Omental fat pad (tissue), 4 donors: ENCODE measurements at places on chromosomes 7 and 10. TPM values are rescaled to one million over a fixed set of nuclear protein-coding genes. Genes with fewer than 3 reads are reported as not detected.
A peak's percentile ranks its signal among the peaks of the same experiment; 100 is the strongest.

- DNase-seq, result no peak
Observed at GRCh38 chr7:13179011-13179582, 491.7 kb downstream of the ARL4A start.

- DNase-seq, result no peak
Observed at GRCh38 chr7:45143616-45144015, 14.0 kb upstream of the RAMP3 start.

DNA sequence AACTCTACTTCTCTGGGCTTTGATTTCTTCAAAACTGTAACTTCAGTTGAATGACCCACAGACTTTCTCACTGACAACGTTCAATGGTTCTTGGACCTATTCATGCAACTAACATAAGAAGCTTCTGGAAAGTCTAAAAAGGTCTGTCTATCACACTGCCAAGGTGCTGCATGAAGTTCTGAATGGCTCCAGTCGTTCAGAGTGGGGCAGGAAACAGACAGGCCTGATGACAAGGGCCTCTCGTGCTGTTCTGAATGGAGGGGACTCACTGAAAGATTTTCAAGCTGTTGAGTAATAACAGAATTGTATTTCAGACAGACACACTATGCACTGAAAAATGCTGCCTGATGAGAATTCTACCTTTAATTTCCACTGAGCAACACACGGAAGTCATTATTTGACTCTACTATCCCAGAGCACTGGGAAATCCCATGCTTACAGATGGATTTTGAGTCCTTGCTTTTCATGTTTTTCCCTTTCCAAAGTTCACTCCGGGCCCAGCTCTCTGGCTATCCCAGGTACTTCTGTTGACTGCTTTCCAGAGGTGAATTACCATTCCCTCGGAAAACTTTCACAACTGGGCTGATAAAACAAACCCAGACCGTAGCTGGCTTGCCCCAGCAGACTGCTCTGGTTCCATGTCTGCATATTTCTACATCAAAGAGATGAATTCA lies 204.9 kb upstream of the FRMD4A start:
- DNase-seq, result no peak

Gene WNT16
- not detected for total RNA-seq

DNA sequence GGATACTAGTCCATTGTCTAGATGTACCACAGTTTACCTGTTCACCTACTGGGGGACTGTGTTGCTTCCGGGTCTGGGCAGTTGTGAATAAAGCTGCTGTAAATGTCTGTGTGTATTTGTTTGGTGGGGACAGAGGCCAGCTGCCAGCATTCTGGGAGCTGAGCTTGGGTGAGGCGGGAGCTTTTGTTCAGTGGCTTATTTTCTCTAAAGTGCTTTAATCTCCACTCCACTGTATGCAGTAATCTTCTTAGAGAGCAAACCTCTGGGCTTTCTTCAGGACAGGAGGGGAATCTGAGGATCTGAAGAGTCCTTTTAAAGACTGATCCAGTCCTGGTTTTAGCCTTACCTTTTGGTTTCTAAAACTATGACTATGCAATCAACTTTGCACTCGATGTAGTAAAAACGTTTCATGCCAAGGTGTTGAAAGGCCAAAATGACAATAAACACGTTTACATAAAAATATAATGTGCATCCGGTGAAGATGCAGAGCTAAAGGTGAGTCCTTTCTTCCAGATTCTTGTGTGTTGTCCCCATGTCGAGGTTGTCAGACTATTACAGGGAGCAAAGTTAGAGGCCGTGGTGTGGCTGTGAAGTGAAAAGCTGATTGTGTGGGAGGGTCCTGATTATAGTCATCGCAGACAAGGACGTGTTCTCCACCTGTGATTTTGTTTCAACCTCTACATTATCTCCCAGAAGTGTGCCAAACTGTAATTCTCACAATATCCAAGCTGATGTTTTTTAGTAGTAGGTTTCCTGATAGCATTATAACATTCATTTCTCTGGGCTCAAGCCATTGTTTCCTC lies 279.8 kb downstream of the CAMK1D start:
- DNase-seq, result no peak

GRCh38 chr10:78706726-78707540 lies 361.8 kb upstream of the ZMIZ1 start:
- no peak for DNase-seq

- no peak for DNase-seq
Observed at GRCh38 chr10:24952707-24953645, 570 bp upstream of the PRTFDC1 start.

DNA sequence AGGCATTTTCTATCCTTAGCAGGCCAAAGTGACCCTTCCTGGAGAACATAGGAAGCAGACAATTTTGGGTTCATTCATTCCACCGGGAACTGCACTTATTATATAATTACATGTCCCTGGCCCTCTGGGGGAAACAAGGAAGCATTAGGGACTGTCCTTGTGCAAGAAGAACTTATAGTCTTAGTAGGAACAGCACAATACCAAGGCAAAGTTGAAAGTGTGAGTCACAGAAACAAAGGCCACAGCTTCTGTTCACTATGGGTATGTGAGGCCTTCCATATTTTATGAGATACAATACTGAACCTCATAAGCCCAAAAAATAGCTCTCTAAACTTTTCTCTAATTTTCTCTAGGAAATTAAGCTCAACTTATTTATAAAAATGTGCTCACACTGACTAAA lies 18.4 kb upstream of the AKR1B10 start:
- no peak for DNase-seq

GRCh38 chr7:95529701-95530100 lies 44.0 kb downstream of the ASB4 start:
- no peak for DNase-seq

DNA sequence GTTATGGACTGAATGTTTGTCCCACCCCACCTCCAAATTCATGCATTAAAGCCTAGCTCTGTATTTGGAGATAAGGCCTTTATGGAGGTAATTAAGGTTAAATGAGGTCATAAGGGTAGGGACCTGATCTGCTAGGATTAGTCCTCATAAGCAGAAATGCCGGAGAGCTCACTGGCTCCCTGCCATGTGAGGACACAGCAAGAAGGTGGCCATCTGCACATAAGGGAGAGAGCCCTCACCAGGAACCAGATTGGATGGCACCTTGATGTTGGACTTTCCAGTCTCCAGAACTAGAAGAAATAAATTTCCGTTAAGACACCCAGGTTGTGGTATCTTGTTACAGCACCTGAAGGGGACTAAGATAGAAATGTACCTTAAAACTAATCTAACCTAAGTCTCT lies 816.1 kb upstream of the C7orf33 start:
- no peak for DNase-seq

Gene CADPS2
- 41.9 TPM for total RNA-seq

GRCh38 chr7:99918959-99919813 lies at the start of gene TRIM4:
TSS of gene TRIM4 (minus strand) at chr7:99919530. CDS start at chr7:99919401, 129 bp downstream.
- peak; percentile 75 for DNase-seq

DNA sequence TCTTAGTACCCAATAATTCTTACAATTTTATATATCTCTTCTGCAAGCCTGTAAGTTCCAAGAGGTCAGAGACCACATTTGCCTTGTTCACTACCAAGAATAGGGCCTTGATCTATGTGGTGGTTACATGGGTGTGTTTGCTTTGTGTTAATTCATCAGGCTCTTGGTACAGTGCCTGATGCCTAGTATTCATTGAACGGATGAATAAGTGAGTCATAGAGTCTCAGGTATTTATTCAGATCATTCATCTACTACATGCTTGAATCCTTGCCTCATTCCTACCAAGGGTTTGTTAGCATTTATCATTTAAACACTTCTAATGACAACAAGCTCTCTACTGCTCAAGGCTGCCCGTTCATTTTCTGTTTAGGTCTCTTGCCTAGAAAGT lies 11.3 kb upstream of the SGPL1 start:
- DNase-seq, result no peak

GRCh38 chr7:81487516-81487915 lies 282.3 kb downstream of the HGF start:
- DNase-seq, result no peak

Gene MAGI2
- 15.1 TPM for total RNA-seq

Gene SMURF1
- total RNA-seq, result 23.6 TPM

- no peak for DNase-seq
Observed at GRCh38 chr7:45884136-45884535, 4.2 kb upstream of the IGFBP1 start.

Gene ACTL6B
- total RNA-seq, result not detected

Gene TMEM176B
- 91.0 TPM for total RNA-seq

Gene HYAL4
- not detected for total RNA-seq

Gene INSYN2A
- total RNA-seq, result not detected

DNA sequence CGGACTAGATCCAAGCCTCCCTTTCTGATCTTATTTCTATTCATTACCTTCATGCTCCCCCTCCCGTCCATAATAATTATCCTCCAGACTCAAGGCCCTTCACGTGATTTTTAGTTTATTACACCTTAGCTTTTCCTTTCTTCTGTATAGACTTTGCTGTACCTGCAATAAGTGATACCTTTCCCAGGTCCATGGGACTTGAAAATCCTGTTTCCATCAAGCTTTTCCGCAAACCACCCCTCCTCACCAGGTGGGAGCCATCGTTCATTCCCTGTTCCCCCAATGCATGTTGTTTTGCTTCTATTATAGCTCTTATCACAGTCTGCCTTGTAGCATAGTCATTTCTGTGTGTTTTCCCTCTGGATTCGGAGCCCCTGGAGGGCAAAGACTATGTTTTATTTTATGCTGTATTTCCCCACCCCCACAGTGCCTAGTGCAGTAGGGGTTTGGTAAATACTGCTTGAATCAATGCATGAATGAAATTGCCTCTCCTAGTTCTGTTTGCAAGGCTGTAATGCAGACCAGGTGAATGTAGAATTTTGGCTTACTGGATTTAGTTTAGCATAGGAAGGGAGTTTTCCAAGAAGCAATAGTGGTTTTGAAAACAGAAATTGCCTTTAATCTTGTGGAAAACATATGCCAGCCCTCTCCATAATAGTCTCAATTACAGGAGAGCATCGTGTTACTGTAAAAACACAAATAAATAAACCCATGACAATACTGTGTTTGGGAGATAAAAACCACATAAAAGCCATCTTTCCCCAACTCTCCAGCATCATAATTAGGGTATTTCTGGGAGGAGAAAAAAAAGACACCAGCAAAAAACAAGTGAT lies 213.4 kb downstream of the AUTS2 start:
- DNase-seq, result no peak

Gene CCDC136
- total RNA-seq, result 1.7 TPM
